ENCODE measurements at places on chromosomes 5 and 9.
A peak's percentile ranks its signal among the peaks of the same experiment; 100 is the strongest.

DNA sequence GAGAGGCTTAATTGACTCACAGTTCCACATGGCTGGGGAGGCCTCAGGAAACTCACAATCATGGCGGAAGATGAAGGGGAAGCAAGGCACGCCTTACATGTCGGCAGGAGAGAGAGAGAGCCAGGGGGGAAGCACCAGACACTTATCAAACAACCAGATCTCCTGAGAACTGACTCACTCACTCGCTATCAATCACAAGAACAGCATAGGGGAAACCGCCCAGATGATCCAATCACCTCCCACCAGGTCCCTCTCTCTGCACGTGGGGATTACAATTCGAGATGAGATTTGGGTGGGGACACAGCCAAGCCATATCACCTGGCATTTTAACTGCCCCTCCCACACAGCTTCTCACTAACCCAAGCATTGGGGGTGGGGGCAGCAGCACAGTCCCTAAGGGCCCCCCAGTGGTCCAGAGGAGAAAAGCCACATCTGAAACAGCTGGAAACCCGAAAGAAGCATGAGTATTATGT, 76.1 kb upstream of the ASS1 start:
- no peak overlapping the region for H3K27ac ChIP-seq
- no peaks in the 10 kb centered on the region for H3K36me3 ChIP-seq
- DNase-seq = no peak
- H3K27me3 ChIP-seq = no peaks in the 10 kb centered on the region

- H3K27me3 ChIP-seq = no peaks in the 10 kb centered on the region
- no peak overlapping the region for H3K4me3 ChIP-seq
- no peaks in the 10 kb centered on the region for H3K36me3 ChIP-seq
- H3K4me1 ChIP-seq = peaks cover 17% of the 10 kb centered on the region
- H3K27ac ChIP-seq = no peak overlapping the region
Observed at GRCh38 chr9:135123773-135124134, 36.3 kb downstream of the OLFM1 start.

- H3K27ac ChIP-seq = no peak overlapping the region
- H3K36me3 ChIP-seq = no peaks in the 10 kb centered on the region
- H3K27me3 ChIP-seq = no peaks in the 10 kb centered on the region
Observed at GRCh38 chr5:157993986-157994691, 135.2 kb upstream of the CLINT1 start.

GRCh38 chr5:134938030-134938429, 29.7 kb upstream of the CATSPER3 start:
- DNase-seq = no peak
- peaks cover 23% of the 10 kb centered on the region for H3K4me1 ChIP-seq
- H3K36me3 ChIP-seq = no peaks in the 10 kb centered on the region
- H3K27me3 ChIP-seq = no peaks in the 10 kb centered on the region

- H3K27me3 ChIP-seq = no peaks in the 10 kb centered on the region
- no peak overlapping the region for H3K27ac ChIP-seq
- no peak for DNase-seq
- no peaks in the 10 kb centered on the region for H3K36me3 ChIP-seq
- H3K4me1 ChIP-seq = no peaks in the 10 kb centered on the region
- H3K4me3 ChIP-seq = no peak overlapping the region
Observed at GRCh38 chr9:34072868-34073590, 24.3 kb upstream of the UBAP2 start.

GRCh38 chr9:125763394-125763801, 16.2 kb downstream of the PBX3 start:
- DNase-seq = peak; percentile 68
- peaks cover 55% of the 10 kb centered on the region for H3K4me1 ChIP-seq
- H3K4me3 ChIP-seq = no peak overlapping the region
- H3K27ac ChIP-seq = no peak overlapping the region
- H3K36me3 ChIP-seq = no peaks in the 10 kb centered on the region
- no peaks in the 10 kb centered on the region for H3K27me3 ChIP-seq

- no peaks in the 10 kb centered on the region for H3K27me3 ChIP-seq
- no peak overlapping the region for H3K27ac ChIP-seq
- no peaks in the 10 kb centered on the region for H3K36me3 ChIP-seq
- DNase-seq = no peak
Observed at GRCh38 chr5:124453221-124454051, 293.0 kb downstream of the ZNF608 start.

- H3K27ac ChIP-seq = no peak overlapping the region
- DNase-seq = no peak
- peaks cover 6% of the 10 kb centered on the region for H3K4me1 ChIP-seq
- no peak overlapping the region for H3K4me3 ChIP-seq
- H3K27me3 ChIP-seq = no peaks in the 10 kb centered on the region
Observed at GRCh38 chr5:156411-157072, 34.8 kb upstream of the LRRC14B start.

GRCh38 chr5:22278164-22278563, 575.0 kb downstream of the CDH12 start:
- no peaks in the 10 kb centered on the region for H3K4me1 ChIP-seq
- H3K27me3 ChIP-seq = no peaks in the 10 kb centered on the region
- no peak overlapping the region for H3K4me3 ChIP-seq
- no peak overlapping the region for H3K27ac ChIP-seq
- no peaks in the 10 kb centered on the region for H3K36me3 ChIP-seq

GRCh38 chr5:173866243-173866857, 21.8 kb upstream of the CPEB4 start:
- H3K36me3 ChIP-seq = no peaks in the 10 kb centered on the region
- H3K4me1 ChIP-seq = peaks cover 4% of the 10 kb centered on the region
- DNase-seq = peak; percentile 20
- H3K27ac ChIP-seq = no peak overlapping the region

DNA sequence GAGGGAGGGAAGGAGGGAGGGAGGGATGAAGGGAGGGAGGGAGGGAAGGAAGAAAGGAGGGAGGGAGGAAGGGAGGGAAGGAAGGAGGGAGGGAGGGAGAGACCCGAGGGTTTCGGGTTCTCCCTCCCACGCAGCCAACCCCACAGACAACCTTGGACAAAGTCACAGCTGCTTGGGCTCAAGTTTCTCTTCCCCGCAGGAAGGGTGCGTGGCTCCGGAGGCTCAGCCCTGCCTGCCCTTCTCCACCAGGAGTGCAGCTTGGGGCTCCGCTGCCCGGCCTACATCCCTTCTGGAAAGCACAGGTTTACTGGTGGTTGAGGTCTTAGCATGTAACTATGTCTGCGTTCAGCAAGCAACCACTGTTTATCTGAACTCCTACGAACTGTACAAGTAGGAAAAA, 15.0 kb downstream of the SLC12A7 start:
- H3K4me3 ChIP-seq = no peak overlapping the region
- H3K4me1 ChIP-seq = peaks cover 48% of the 10 kb centered on the region
- no peaks in the 10 kb centered on the region for H3K27me3 ChIP-seq

GRCh38 chr9:7944572-7944971, 145.0 kb upstream of the DMAC1 start:
- no peak overlapping the region for H3K27ac ChIP-seq
- DNase-seq = no peak
- H3K36me3 ChIP-seq = no peaks in the 10 kb centered on the region

DNA sequence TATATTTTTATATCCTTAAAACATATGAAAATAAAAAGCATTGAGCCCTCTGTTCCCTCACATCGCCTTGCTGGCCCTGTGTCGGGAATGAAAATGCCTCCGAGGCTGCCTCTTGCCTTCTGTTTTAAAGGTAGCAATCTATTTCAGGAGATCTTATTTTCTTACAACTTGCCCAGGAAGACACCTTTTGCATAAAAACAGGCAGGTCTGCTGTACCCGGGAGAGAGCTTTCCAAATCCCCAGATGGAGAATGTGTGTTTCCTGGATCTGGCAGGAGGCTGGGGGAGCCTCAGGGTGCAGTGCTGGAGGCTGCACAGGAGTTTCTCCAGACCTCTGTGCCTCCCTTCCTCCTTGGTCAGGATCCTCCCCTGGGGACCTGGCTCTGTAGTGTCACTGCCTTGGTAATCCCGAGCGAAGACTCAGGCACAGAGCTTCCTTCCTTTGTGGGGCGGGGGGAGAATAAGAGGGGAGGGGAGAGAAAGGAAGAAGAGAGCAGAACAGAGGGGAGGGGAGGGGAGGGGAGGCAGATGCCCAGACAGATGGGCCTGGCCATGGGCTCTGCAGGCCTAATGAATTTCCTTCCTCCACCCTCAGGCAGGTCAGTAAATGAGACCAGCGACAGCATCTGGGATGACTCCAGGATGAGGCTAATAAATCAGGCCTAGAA, 104.0 kb upstream of the BOD1 start:
- H3K4me1 ChIP-seq = peaks cover 16% of the 10 kb centered on the region
- no peaks in the 10 kb centered on the region for H3K27me3 ChIP-seq
- no peaks in the 10 kb centered on the region for H3K36me3 ChIP-seq

- no peaks in the 10 kb centered on the region for H3K27me3 ChIP-seq
- no peak for DNase-seq
- no peak overlapping the region for H3K27ac ChIP-seq
- no peak overlapping the region for H3K4me3 ChIP-seq
Observed at GRCh38 chr5:106691701-106692100, 979.0 kb downstream of the EFNA5 start.

GRCh38 chr5:125209650-125210049, 463.2 kb upstream of the ZNF608 start:
- no peak for DNase-seq
- H3K4me1 ChIP-seq = no peaks in the 10 kb centered on the region
- no peak overlapping the region for H3K27ac ChIP-seq
- H3K36me3 ChIP-seq = no peaks in the 10 kb centered on the region

- no peaks in the 10 kb centered on the region for H3K36me3 ChIP-seq
- H3K4me1 ChIP-seq = peaks cover 3% of the 10 kb centered on the region
- H3K4me3 ChIP-seq = no peak overlapping the region
- H3K27me3 ChIP-seq = no peaks in the 10 kb centered on the region
- H3K27ac ChIP-seq = no peak overlapping the region
Observed at GRCh38 chr5:154202379-154203260, 12.1 kb downstream of the GALNT10 start.

GRCh38 chr5:3026651-3027050, 275.2 kb upstream of the IRX2 start:
- no peaks in the 10 kb centered on the region for H3K4me1 ChIP-seq
- H3K27ac ChIP-seq = no peak overlapping the region
- no peaks in the 10 kb centered on the region for H3K27me3 ChIP-seq
- no peak overlapping the region for H3K4me3 ChIP-seq
- no peak for DNase-seq

DNA sequence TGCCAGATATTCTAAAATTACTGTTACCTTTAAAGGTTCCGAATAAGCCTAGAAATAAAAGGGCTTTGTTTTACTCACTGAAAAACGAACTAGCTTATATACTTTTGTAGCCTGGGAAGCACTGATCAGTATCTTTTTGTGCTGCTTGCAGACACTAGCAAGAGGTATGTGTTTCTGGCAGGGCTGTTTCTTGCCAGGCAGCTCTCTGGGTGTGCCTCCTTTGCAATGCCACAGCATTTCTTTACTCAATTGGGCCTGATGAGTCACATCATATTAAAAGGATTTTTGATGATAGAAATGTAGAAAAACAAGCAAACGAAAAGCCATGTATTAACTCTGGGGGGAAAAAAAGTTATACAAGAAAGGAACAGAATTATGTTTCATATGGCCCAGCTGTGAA, 35.6 kb downstream of the CD180 start:
- H3K36me3 ChIP-seq = no peaks in the 10 kb centered on the region
- no peaks in the 10 kb centered on the region for H3K4me1 ChIP-seq

- H3K4me3 ChIP-seq = no peak overlapping the region
- no peaks in the 10 kb centered on the region for H3K36me3 ChIP-seq
- no peaks in the 10 kb centered on the region for H3K27me3 ChIP-seq
- no peak overlapping the region for H3K27ac ChIP-seq
- peak; percentile 2 for DNase-seq
Observed at GRCh38 chr9:22840641-22841040, 394.0 kb downstream of the DMRTA1 start.

DNA sequence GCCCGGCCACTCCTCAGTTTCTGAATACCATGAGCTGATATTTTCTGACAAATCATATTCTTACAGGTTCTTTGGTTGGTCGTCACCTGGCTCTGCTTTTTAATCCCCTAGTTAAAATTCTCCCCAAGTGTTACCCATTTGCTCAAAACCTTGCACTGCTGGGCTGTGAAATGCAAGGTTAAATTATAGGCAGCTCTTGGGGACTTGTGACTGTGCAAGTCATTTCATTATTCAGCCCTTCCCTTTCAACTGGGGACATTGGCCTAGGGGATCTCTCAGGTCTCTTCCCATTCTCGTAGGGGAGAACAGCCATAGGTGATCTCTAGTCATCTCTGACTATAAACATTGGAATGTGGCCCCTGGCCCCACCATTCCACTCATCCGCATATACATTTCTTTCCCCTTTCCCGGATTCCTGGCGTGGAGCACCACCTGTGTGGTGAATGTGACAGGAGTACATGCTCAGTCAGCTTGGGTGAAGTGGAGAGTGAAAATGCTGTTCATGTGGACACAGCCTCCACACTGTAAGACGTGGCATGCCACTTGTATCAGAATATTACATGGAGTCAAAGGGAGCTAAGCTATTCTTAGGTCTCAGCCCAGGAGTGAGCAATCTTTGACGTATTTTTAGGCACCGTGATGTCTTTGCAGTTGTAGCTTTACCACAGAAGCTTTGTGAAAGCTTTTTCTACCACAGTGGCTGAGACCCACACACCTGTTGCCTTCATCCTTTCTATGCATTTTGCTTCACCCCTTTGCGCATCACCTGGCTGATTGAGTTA, 386.7 kb downstream of the KDM4C start:
- H3K27me3 ChIP-seq = no peaks in the 10 kb centered on the region
- no peak overlapping the region for H3K27ac ChIP-seq
- no peak for DNase-seq
- H3K36me3 ChIP-seq = no peaks in the 10 kb centered on the region
- H3K4me3 ChIP-seq = no peak overlapping the region

- no peaks in the 10 kb centered on the region for H3K27me3 ChIP-seq
- H3K4me3 ChIP-seq = no peak overlapping the region
- H3K27ac ChIP-seq = no peak overlapping the region
- H3K36me3 ChIP-seq = no peaks in the 10 kb centered on the region
Observed at GRCh38 chr9:38677660-38678303, 42.2 kb downstream of the FAM240B start.

DNA sequence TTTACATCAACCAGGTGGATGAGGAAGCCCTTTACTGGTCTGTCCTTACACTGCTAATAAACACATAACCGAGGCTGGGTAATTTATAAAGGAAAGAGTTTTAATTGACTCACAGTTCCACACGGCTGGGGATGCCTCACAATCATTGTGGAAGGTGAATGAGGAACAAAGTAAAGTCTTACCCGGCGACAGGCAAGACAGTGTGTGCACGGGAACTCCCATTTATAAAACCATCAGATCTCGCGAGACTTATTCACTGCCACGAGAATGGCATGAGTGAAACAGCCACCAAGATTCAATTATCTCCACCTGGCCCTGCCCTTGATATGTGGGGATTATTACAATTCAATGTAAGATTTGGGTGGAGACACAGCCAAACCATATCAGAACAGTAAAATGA, 67.3 kb upstream of the GRAMD2B start:
- H3K27me3 ChIP-seq = no peaks in the 10 kb centered on the region
- H3K27ac ChIP-seq = no peak overlapping the region

DNA sequence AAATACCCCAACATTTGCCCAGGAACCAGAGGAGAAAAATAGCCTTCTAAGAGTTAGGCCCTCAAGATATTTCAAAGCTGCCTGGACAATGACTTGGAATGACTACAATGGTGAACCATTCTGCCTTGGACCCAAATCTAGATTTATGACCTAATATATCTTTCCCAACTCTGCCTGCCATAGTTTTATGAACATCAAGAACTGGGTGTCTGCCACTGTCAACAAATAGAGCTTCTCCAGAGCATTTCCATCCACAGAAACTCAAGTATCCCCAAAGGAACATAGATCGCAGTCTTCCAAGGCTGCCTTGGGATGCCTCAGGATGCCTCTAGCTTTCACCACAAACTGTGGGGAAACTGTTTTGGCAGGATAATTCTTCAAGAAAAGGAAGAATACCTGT, 48.2 kb upstream of the NFIB start:
- H3K4me1 ChIP-seq = no peaks in the 10 kb centered on the region
- no peak overlapping the region for H3K4me3 ChIP-seq
- no peak overlapping the region for H3K27ac ChIP-seq
- H3K36me3 ChIP-seq = no peaks in the 10 kb centered on the region
- no peaks in the 10 kb centered on the region for H3K27me3 ChIP-seq
- no peak for DNase-seq
